ENCODE measurements at places on chromosomes 6 and 20. TPM values are rescaled to one million over a fixed set of nuclear protein-coding genes. Genes with fewer than 3 reads are reported as not detected.

Gene STK4
- 26.9 TPM for total RNA-seq

DNA sequence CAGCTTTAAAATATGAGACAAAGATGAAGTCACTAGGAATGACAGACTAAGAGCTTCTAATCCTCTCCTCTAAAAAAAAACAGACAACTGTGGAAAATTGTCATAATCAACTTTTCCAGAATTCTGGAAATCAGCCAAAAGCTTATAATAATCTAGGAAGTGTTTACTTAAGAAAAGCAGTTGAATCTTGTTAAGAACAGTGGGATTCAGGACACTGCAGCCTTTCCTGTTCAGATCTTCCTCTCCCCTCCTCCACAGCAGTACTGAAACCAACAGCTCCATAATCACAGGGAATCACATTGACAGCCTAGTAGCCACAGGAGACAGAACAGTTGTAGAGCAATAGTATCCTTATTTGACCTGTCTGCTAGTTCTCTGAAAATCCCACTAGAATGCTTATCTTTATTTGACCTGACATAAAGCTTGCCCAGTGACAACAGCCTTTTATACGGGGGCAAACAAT lies 41.6 kb downstream of the IBTK start:
- no peak for ATAC-seq

DNA sequence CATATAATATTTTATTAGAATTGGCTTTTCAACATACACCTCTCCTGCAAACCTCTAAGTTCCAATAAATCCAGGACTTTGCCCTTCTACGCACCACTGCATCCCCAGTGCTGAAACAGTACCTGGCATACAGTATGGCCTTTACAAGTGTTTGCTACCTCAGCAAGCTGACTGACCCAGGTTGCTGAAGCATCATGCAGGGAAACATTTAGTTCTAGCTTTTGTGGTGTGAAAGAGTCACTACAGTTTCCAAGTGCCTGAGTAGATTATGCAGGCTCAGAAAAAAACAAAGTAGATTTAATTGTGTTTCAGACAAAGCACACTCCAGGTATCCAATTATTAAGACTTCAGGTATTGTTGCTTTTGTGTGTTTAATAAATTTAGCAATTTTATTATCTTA lies 614.2 kb upstream of the NRSN1 start:
- no peak for ATAC-seq

Gene MDN1
- 30.4 TPM for total RNA-seq

GRCh38 chr6:31871046-31871659 lies 7.6 kb downstream of the SLC44A4 start:
- ATAC-seq, result no peak

Gene C6orf120
- total RNA-seq, result 31.9 TPM

Gene PPP1R16B
- 5.4 TPM for total RNA-seq
